ENCODE measurements at places on chromosomes 13 and 19. TPM values are rescaled to one million over a fixed set of nuclear protein-coding genes. Genes with fewer than 3 reads are reported as not detected.

GRCh38 chr13:32267836-32268439 lies 47.2 kb downstream of the ZAR1L start:
- no peak overlapping the region for H3K27ac ChIP-seq
- no peaks in the 10 kb centered on the region for H3K36me3 ChIP-seq
- no peak overlapping the region for H3K4me3 ChIP-seq
- H3K27me3 ChIP-seq: no peaks in the 10 kb centered on the region
- H3K4me1 ChIP-seq: no peaks in the 10 kb centered on the region

The TMEM38A gene
- total RNA-seq: 17.2 TPM

DNA sequence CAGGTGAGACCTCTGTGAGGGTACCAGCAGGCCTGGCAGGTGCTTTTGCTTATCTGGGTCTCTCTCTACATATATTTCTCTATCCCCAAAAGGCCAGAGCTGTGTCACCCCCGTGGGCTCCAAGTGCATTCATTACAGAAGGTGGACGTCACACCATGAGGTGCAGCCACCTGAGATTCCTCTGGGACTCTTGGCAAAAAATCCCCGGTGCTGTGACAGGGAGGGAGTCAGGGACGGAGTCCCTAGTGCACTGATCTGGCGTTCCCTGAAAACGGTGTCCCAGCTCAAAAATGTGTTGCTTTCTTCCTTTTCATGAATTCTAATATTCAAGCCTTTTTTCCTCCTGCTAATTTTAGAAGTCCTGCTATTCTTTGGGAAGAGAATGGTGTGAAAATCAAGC lies 13.5 kb downstream of the TSHZ3 start:
- H3K4me1 ChIP-seq: no peaks in the 10 kb centered on the region
- H3K27ac ChIP-seq: no peak overlapping the region
- no peaks in the 10 kb centered on the region for H3K27me3 ChIP-seq
- no peak overlapping the region for H3K4me3 ChIP-seq
- no peaks in the 10 kb centered on the region for H3K36me3 ChIP-seq
- no peak for DNase-seq

DNA sequence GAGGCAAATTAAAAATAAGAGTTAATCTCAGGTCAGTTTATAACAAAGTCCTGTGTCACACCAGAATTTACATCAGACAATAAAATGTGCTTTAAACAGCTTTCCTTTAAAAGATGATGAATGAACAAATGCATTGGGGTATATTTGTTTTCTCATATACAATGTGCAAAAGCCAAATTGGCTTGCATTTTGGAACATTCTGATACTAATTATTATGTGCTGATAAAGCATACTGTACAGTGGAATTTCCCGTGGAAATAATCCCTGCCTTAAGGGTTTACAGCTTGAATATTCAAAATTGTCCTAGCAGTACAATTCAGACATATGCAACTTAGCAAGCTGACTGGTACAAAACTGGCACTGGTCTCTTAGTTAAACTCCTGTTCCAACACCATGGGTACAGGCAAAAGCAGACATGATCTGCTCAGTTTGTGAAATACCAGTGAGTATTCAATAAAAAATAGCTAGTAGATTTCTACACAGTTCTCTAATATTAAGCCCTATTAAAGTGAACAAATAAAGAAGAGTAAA lies 373.4 kb downstream of the SLITRK1 start:
- H3K36me3 ChIP-seq: no peaks in the 10 kb centered on the region
- no peak overlapping the region for H3K4me3 ChIP-seq
- DNase-seq: no peak
- H3K4me1 ChIP-seq: no peaks in the 10 kb centered on the region
- H3K27ac ChIP-seq: no peak overlapping the region
- no peaks in the 10 kb centered on the region for H3K27me3 ChIP-seq

GRCh38 chr13:101144808-101145419 lies 271.4 kb downstream of the NALCN start:
- H3K36me3 ChIP-seq: no peaks in the 10 kb centered on the region
- no peak overlapping the region for H3K4me3 ChIP-seq
- DNase-seq: peak; percentile 5

- no peaks in the 10 kb centered on the region for H3K36me3 ChIP-seq
- no peak for DNase-seq
- no peak overlapping the region for H3K27ac ChIP-seq
- no peaks in the 10 kb centered on the region for H3K27me3 ChIP-seq
- H3K4me1 ChIP-seq: no peaks in the 10 kb centered on the region
Observed at GRCh38 chr13:106297283-106297682, 238.2 kb downstream of the EFNB2 start.

GRCh38 chr13:51814825-51815650 lies 11.1 kb upstream of the DHRS12 start:
- peak overlapping the region; percentile 24 for H3K4me3 ChIP-seq
- no peak for DNase-seq
- H3K36me3 ChIP-seq: no peaks in the 10 kb centered on the region
- peaks cover 32% of the 10 kb centered on the region for H3K4me1 ChIP-seq
- no peaks in the 10 kb centered on the region for H3K27me3 ChIP-seq

DNA sequence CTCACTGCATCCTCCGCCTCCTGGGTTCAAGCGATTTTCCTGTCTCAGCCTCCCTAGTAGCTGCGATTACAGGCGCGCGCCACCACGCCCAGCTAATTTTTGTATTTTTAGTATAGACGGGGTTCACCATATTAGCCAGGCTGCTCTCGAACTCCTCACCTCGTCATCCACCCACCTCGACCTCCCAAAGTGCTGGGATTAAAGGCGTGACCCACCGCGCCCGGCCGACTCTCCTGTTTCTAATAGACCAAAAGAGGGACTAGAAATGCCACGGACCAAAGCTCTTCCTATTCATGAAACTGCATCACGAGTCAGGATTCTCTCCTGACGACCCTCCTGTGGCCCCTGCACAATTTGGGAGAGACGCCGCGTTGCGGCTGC lies 563 bp downstream of the ZNF43 start:
- H3K27me3 ChIP-seq: no peaks in the 10 kb centered on the region
- no peak for DNase-seq
- H3K4me1 ChIP-seq: no peaks in the 10 kb centered on the region
- H3K27ac ChIP-seq: peak overlapping the region; percentile 44

The ELF1 gene
- 74.2 TPM for total RNA-seq

The MED25 gene
- total RNA-seq: 53.9 TPM

- DNase-seq: no peak
- H3K4me1 ChIP-seq: no peaks in the 10 kb centered on the region
- H3K36me3 ChIP-seq: no peaks in the 10 kb centered on the region
- no peak overlapping the region for H3K4me3 ChIP-seq
Observed at GRCh38 chr13:106985481-106985880, 417.5 kb upstream of the ARGLU1 start.

GRCh38 chr13:90107661-90108060 lies 1239.8 kb upstream of the MIR17HG start:
- H3K4me3 ChIP-seq: no peak overlapping the region
- no peaks in the 10 kb centered on the region for H3K27me3 ChIP-seq
- DNase-seq: no peak
- H3K27ac ChIP-seq: no peak overlapping the region
- H3K4me1 ChIP-seq: no peaks in the 10 kb centered on the region

The CEACAM20 gene
- not detected for total RNA-seq

DNA sequence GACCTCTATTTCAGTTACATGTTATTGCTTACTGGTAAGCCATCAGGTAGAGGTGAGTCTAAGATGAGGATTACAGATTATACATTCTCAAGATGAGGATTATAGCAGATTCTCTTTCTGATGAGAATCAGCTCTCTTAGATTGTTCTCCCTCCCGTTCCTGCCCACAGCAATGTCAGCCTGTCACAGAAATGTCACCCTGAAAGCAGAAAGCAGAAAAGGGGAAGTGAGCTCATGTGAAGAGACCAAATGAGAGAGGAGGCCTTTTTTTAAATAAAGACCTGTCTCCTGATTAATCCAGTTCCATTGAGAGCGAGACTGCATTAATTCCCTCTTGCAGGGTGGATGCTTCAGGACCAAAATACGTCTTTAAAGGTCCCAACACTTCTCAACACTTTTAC lies 445.6 kb downstream of the KCTD12 start:
- H3K27me3 ChIP-seq: no peaks in the 10 kb centered on the region
- peak; percentile 17 for DNase-seq
- no peak overlapping the region for H3K4me3 ChIP-seq
- H3K27ac ChIP-seq: no peak overlapping the region
- no peaks in the 10 kb centered on the region for H3K4me1 ChIP-seq

DNA sequence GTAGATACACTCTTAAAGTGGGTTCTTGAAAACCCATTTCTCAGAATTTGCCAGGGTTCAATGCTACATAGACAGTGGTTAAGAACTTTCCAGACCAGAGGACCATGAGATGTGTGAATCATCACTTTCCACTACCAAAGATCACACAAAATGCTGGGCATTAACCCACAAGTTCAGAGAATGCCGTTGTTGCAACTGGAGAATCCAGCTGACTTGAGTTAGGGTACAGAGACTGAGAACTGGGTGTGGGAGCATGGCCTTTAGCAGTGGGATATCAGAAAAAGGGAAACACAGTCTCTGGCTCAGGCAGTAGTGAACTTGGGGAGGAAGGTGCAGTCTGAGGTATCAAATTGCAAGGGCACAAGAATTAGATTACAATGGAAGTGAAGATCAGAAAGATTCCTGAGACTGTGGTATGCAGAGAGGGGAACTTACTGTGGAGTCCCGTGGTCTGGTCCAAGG lies 51.5 kb upstream of the WDFY2 start:
- peaks cover 8% of the 10 kb centered on the region for H3K4me1 ChIP-seq
- DNase-seq: no peak
- no peaks in the 10 kb centered on the region for H3K27me3 ChIP-seq

DNA sequence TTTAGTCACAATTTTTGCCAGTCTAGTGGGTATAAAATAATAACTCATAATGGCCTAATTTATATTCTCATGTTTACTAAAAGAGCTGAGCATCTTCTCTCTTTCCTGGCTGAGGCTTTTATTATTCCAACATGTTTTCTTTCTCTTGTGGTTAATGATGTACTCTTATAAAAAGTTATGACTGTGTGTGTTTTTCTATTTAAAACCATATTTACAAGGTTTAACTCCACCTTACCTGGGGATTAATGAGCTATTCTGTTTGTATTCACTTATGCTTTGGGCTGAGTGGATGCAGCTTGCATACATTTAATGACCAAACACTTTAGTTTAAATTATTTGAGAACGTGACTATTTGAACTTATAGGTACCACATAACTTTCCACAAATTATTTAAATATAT lies 1365.7 kb upstream of the SLC10A2 start:
- no peaks in the 10 kb centered on the region for H3K36me3 ChIP-seq
- no peaks in the 10 kb centered on the region for H3K4me1 ChIP-seq
- H3K4me3 ChIP-seq: no peak overlapping the region
- no peak for DNase-seq
- H3K27ac ChIP-seq: no peak overlapping the region

DNA sequence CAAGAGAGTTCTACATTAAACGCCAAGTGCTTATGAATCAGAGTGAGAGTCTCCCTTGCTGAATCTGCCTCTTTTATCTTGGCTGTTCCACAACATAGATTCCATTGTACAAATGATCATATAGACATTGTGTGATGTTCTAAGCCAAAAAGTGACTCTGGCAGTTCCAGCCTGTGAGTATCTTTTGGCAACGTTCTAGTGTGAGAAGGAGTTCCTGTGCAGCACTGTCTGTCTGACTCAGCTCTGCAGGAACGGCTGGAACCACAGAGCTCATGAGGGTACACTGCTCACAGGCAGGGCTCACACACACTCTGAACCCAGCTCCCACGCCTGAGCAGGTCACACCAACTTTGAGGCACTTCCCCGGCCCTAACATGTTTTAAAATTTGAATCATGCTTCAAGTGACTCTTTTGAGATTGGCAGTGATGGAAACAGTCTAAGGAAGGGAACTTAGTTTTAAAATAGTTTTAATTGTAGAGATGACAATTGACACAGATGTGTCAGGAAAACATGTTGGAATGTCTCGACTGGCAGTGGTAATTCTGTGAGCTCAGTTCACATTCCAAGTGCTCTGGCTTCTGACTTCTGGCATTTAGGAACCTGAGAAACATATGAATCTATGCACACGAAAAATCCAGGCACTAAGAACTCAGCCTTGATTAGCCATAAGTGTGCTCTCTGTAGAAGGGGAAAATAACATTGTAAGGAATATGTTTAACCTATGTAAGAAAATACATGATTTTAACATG lies 272.0 kb downstream of the UQCRFS1 start:
- H3K4me1 ChIP-seq: no peaks in the 10 kb centered on the region
- no peaks in the 10 kb centered on the region for H3K27me3 ChIP-seq
- no peak for DNase-seq
- H3K27ac ChIP-seq: no peak overlapping the region
- H3K36me3 ChIP-seq: no peaks in the 10 kb centered on the region

DNA sequence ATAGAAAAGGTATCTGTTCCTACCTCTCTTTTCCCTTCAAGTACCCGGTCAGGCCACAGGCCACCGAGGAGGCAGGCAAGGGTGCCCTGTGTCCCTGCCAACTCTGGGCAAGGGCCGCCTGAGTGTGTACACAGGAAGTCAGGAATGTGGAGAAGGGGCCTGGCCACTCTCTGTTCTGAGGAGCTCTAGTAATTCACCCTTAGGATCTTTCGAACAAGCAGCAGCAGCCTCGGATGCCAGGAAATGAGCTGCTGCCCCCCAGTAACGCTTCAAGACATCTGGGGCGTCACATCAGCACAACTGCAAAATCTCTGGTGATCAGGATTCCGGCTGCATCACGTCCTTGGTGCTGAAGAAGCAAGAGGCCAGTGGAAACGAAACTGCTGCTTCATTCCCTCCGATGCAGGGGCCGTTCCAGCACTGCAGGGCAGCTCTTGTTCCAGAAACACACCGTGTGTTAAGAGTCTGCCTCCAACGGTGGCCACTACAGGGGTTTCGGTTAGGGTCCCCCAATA lies 2.0 kb downstream of the RAB20 start:
- no peaks in the 10 kb centered on the region for H3K27me3 ChIP-seq
- peaks cover 2% of the 10 kb centered on the region for H3K4me1 ChIP-seq
- no peak for DNase-seq
- H3K4me3 ChIP-seq: peak overlapping the region; percentile 91

DNA sequence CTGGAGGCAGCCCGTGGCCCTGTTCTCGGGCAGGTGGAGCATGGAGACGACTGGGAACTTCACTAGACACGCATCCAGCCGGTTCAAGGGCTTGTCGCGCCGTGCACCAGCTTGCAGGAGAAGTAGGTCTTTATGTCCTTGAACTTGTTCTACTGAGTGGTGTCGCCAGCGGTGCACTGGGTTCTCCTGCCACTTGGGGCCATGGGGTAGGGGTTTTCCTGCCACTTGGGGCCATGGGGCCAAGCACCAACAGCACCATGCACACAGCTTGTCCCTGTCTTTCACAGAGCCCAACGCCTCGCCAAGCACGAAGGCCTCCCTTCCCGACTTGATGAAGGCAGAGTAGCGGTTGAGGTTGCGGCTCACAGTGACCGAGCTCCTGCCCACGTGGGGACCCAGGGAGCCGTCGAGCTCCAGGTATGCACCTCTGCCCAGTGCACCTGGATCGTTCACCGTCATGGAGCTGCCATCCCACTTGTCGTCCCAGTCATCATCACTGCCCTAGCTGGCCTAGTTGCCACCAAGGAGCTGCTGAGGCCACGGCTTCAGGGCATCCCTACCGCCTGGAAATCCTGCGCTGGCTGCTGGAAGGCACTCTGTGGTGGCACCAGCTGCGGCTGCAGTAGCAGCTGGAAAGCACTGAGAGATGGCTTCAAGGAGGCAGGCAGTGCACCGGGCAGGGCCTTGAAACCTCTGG lies 40.5 kb upstream of the TPM4 start:
- no peaks in the 10 kb centered on the region for H3K4me1 ChIP-seq
- no peaks in the 10 kb centered on the region for H3K27me3 ChIP-seq
- no peaks in the 10 kb centered on the region for H3K36me3 ChIP-seq
- no peak overlapping the region for H3K27ac ChIP-seq
- no peak overlapping the region for H3K4me3 ChIP-seq
- DNase-seq: no peak

The DCT gene
- total RNA-seq: not detected

GRCh38 chr13:111877906-111878305 lies 189.0 kb upstream of the SOX1 start:
- H3K4me3 ChIP-seq: no peak overlapping the region
- no peak for DNase-seq
- no peak overlapping the region for H3K27ac ChIP-seq
- no peaks in the 10 kb centered on the region for H3K36me3 ChIP-seq

Data from GM12878 (cell line).